ENCODE measurements at places on chromosomes 4 and X.

DNA sequence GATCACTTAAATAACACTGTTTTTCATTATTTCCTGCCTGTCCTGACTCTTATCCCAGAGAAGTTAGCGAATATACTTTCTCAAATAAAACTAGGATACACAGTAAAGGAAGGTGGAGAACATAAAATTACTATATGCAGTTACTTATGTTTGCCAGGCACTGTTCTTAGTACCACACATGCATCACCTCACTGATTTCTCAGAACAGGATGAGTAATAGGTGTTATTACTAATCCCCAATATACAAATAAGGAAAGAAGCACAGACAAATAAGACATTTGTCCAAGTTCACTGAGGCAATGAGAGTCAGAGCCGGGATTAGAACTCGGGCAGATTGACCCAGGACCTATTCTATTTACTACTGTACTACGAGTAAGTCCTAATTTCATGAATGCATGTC lies 91.7 kb downstream of the CORIN start:
- DNase-seq: no peak

- DNase-seq: no peak
Measured at GRCh38 chr4:5895287-5895686, 2.4 kb upstream of the CRMP1 start.

DNA sequence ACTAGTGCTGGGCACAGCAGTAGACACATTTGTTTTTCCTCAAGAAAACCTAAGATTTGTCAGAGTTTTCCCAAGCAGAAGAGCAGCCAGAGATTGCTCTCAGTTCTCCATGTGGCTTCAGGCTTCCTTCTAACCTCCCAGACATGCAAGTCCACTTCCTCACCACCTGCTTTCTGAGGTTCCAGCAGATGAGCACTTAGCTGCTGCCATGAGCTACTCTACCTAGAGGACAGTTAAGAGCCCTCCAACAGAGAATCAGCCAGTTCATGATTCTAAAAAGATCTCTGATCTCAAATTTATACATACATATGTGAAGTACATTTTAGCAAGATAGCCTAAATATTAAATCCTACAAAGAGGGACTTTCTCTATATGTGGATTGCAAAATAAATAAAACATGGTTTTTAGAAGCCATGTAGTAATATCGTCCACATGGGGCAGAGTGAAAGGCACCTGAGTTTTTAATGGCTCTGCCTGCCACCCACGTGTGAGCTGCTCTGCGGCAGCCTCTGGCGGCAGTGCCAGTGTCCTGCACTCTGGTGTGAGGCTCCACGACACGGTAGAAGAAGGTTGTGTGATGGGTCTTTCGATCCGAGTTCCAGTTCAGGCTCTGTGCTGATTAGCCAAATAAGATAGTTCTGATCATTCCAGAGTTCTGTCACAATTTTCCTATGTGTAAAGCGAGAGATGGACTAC lies 10.3 kb downstream of the CYP4V2 start:
- DNase-seq: no peak

DNA sequence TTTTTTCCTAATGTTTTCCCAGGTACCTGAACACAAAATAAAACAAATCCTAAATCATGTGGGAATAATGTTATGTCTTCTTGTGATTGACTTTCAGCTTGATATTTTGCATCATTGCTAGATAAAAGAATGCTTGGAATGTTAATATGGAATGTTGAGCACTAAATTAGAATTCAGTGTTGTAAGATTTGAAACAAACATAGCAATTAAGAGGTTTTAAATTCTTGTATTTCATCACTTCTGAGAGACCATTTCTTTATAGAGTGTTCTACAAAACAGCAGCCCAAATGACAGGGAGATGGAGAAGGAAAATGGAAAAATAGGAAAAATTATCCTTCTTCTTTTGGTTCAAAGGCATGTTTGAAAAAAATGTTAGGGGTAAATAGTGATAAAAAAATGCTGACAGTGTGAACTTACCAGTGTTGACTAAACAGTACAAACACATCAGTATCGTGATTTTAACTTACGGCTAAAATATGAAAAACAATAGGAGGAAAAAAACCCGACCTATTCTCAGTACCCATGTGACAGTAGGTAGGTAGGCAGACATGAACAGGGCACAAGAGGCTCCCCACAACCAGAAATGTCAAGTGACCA lies 102.6 kb upstream of the PDE5A start:
- DNase-seq: no peak

- no peak for DNase-seq
Measured at GRCh38 chr4:54169176-54169575, 59.9 kb upstream of the PDGFRA start.

DNA sequence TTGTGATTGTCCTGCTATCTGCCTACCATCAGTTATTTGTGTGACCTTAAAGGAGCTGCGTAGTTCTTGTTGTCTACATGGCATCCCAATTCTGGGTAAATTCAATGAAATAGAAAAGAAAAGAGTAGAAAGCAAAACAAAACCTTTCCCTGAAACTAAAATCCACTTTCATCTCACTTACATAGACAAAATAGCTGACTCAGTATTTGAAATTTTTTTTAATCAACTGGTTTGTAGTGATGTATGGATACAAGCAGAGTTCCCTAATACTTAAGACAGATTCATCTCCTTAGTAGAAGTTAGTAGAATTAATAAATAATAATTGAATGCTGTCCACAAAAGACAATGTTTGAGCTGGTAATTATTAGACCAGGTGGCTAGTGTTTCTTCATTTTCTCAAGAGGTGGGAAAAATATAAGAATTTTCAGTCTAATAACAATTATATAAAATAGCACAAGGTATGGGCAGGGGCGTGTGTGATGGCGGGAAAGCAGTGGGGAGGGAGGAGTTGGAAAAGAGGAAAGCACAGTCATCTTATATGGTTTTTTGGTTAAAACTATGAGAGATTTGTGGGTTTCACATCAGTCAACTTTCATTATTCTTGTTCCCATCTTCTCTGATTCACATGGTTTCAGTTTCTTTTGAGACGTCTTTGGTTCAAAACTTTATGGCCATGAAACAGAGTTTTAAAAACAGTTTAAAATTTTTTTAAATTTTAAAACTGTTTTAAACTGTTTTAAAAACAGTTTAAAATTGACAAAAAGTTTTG lies 275.2 kb downstream of the SPRY1 start:
- DNase-seq: no peak

DNA sequence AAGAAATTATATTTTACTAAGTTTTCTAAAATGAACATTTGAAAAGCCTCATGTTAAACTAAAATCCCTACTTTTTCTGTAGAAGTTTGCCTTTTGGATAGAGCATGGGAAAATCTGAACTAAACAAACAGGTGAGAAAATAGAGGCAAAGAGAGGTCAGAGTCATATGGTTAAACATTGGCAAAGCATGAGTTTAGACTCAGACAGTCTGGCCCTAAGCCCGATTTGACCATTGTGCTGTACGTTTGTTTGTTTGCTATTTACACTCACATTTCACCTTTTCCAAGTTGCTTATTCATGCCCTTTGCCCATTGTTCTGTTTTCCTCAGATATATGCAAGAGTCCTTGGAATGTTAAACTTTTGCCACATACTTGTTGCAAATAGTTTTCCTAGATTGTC lies 85.4 kb downstream of the TIGD2 start:
- DNase-seq: no peak

GRCh38 chr4:8192748-8193738 lies 6.0 kb upstream of the SH3TC1 start:
- DNase-seq: no peak

DNA sequence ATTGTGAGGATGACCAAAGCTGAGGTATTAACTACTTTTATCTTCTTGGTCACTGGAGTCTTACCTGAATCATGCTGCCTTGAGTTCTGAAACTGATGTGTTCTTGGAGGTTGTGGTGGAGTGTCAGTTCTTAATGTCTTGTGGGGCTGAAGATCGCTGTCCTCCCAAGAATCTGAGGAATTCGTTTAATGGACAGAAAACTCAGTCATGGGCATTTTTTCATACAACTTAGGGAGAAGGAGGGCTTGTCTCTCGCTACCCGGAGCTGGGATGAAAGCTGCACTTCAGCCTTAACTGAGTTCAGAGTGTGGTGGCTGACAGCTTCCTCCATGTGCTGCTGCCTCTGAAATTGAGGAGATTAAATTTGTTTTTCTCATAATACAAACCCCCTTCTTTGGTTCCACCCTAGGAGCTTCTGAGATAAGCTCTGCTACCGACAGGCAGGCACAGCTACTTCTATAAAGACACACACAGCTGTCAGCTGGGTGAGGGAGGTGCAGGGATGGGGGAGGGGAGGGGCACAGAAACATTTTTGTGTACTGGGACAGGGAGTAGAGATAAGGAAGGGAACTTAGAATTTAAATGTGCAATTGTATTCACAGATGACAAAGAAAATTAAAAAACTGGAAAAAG lies 30.8 kb downstream of the RBBP7 start:
- DNase-seq: no peak

GRCh38 chr4:153220682-153221395 lies 16.6 kb downstream of the TRIM2 start:
- no peak for DNase-seq

DNA sequence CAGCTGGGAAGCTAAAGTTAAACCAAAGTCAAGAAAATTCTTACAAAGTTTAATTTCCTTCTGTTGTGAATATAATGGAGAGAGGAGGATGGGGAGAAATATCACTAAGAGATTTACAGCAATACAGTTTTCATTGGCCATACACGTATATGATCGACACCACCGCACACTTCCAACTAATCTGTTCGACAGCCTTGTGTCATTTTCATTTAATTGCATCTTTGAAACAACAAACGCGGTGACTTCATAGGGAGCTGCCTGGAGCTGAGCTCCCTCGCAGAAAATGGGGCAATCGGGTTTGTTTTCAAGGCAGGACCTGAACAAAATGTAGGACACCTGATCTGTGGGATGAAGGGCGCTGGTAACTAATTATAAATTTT lies 1.3 kb downstream of the PTPN13 start:
- no peak for DNase-seq

DNA sequence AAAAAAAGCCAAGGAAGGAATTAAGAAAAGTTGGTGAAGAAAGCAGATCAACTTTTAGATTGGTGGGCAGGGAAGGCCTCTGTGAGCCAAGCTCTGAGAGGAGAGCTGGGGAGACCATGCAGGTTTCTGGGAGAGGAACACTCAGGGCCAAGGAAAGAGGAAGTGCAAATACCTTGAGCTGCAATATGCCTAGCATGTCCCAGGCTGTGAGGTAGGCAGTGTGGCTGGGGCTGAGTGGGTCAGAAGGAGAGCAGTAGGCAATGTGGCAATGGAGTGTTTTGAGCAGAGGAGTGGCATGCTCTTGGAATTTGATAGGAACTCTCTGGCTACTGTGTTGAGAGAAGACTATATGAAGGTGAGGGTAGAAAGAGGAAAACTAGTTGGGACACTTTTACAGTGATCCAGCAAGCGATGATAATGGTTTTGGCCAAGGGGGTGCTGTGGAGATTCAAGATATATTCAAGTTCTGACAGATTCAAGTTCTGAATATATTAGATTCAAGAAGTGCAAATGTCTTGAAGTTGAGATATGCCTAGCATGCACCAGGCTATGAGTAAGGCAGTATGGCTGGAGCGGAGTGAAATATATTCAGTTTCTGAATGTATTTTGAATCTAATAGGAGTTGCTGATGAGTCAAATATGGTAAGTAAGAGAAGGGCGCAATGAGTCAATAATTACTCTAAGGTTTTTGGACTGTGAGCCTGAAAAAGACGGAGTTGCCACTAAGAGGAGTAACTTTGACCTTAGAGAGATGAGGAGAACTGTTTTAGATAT lies 172.5 kb downstream of the CAMK2D start:
- DNase-seq: no peak

DNA sequence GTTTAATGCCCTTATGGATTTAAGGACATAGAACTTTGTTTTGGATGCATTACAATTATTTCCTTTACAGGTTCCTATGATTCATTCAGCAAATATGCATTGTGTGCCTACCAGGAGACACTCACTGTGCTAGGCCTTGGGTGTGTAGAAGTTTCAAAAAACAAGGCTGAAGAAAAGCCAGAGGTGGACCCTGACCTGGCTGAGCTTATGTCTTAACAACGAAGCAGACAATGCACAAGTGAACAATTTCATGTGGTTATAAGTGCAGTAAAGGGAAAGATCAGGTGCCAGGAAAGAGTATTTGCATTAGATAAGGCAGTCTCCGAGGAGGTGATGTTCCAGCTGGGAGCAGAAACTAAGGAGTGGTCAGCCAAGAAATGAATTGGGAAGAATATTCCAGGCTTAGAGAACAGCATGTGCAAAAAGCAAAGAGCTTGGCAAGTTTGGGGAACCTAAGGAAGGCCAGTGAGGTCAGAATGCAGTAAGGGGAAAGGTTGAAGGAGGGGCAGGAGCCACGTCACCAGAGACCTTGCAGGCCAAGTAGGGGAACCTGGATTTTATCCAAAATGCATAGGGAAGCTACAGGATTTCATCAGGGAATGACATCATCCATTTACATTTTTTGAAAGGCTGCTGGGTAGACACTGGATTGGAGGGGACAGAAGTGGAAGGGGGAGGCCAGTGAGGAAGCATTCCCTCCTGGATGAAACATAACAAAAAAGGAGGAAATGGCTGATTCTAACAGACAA lies 193.6 kb downstream of the SOWAHB start:
- DNase-seq: no peak

DNA sequence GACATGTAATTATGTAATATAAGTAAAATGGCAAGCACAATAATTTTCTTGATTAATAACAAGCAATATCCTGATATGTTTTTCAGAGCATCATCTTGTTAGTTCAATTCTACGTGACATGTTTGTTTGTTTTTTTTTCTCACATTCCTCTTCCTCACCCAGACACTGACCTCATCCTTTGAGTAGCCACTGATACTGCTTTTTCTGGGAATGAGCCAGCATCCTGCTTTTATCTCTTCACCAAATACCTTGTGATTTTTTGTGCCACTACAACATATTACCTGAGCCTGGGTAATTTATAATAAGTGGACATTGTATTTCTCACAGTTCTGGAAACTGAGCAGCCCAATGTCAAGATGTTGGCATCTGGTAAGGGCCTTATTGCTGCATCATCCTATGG lies 484.0 kb downstream of the NAF1 start:
- no peak for DNase-seq

DNA sequence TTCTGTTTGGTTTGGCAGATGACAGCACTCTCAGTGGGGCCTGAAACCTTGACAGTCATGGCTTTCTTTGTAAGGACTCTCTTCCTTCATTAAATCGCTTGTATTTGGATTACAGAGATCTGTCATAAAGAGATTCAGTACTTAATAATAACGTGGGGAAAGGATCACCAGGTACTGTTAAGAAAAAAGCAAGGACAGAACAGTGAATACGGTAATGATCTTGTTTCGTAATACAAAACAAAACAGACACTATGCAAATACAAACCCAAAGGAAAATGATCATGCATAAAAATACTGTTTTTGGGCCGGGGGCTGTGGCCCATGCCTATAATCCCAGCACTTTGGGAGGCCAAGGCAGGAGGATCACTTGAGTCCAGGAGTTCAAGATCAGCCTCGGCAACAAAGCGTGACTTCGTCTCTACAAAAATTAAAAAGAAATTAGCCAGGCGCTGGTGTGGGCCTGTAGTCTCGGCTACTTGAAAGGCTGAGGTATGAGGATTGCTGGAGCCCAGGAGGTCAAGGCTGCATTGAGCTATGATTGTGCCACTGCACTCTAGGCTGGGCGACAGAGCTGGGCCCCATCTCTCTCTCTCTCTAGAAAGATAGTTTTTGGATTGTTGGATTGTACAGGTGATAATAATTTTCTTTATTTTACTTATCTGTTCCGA lies 64.6 kb downstream of the TRAPPC11 start:
- no peak for DNase-seq
